Adipocyte (in vitro differentiated cells): ENCODE measurements at places on chromosomes 11 and 22.
A peak's percentile ranks its signal among the peaks of the same experiment; 100 is the strongest.

DNA sequence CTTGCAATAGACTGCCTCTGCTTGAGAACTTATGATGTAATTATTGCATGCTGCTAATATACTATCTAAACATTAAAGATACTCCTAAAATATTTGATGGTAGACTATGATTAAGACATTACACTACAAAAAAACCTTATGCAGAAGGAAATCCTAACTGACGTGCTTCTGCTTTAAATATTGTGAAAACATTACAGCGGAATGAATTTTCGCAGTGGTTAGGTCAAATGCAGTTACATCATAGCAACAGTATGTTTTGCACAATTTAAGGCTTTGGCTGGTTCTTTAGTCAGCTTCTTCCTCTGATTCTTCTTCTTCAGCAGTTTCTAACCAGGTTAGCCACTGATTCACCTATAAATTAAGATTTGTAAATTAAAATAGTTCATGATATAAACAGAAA, 11.2 kb downstream of the EIF4G2 start:
- DNase-seq, result no peak

- DNase-seq, result peak; percentile 54
Observed at GRCh38 chr11:119493712-119494111, 70.7 kb upstream of the THY1 start.

- DNase-seq, result peak; percentile 7
Observed at GRCh38 chr11:59463190-59463641, 6.5 kb downstream of the OR4D6 start.

DNA sequence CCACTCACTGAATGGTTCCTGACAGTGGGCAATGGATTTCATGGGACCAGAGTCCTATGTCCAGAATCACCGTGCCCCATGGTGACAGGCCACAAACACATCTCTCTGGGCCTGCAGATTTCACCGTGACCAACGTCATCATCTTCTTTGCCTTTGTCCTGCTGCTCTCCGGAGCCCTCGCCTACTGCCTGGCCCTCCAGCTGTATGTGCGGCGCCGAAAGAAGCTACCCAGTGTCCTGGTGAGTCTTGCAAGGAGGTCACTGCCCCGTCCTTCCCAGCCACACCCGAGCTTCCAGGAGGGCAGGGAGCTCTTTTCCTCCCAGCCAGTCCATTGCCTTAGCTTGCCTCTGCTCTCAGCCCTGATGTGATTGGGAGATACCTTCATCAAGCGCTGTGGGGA, 9.3 kb downstream of the IL10RA start:
- no peak for DNase-seq

GRCh38 chr11:13438291-13438690, 24.7 kb downstream of the BTBD10 start:
- DNase-seq, result peak; percentile 19

- DNase-seq, result no peak
Observed at GRCh38 chr22:24417901-24418641, 9.3 kb upstream of the ADORA2A start.

DNA sequence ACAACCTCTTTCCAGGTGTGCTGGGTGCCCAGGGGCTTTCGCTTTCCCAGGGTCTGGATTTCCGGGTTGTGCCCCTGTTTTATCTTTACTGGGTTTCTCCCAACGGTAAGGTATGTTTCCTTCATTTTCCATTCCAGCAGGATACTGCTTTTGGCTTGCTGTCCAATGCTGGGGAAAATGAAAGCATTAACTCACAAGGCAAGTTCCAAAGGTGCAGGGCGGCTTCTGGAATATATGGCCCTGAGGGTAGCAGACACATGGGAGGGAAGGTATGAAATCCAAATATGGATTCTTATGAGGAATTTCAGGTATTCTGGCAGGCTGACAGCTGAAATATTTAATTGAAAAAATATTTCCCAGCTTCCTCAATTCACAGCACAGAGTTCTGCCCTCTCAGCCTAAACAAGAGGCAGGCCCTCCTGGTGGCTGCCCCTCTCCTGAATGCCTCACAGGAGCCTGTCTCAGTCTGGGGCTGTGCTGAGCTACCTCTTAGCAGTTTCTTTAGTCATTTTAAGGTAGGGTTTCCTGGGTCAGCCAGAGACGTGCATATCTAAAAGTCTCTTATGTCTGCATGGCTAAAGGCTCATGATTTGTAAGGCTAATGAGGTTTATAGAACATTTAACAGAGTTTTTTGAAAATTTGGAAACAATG, 318.6 kb upstream of the B3GAT1 start:
- no peak for DNase-seq

- peak; percentile 15 for DNase-seq
Observed at GRCh38 chr11:26348776-26349175, 16.8 kb downstream of the ANO3 start.

- no peak for DNase-seq
Observed at GRCh38 chr22:40694411-40694810, 15.1 kb downstream of the MCHR1 start.
